ENCODE measurements at places on chromosomes 5 and 9. TPM values are rescaled to one million over a fixed set of nuclear protein-coding genes. Genes with fewer than 3 reads are reported as not detected.

DNA sequence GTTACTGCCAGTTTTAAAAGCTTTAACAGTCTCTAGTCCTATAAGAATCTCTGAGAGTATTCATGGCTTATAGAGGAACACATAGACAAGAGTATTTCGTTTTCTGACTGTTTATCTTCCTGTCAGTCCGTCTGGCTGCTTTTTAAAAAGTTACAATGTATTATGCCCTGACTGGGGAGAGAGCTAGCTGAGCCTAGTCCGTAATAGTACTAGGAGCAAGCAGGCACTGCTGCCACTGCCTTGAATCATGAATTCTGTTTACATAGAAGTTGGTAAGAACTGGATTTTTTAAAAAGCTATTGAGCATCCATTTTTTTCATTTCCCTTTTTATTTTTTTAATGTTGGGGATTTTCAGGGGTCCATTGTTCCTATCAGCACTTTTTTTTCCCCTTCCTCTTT lies 26.6 kb downstream of the XPA start:
- no peak for DNase-seq

GRCh38 chr9:76333964-76334363 lies 60.3 kb downstream of the RFK start:
- DNase-seq, result no peak

DNA sequence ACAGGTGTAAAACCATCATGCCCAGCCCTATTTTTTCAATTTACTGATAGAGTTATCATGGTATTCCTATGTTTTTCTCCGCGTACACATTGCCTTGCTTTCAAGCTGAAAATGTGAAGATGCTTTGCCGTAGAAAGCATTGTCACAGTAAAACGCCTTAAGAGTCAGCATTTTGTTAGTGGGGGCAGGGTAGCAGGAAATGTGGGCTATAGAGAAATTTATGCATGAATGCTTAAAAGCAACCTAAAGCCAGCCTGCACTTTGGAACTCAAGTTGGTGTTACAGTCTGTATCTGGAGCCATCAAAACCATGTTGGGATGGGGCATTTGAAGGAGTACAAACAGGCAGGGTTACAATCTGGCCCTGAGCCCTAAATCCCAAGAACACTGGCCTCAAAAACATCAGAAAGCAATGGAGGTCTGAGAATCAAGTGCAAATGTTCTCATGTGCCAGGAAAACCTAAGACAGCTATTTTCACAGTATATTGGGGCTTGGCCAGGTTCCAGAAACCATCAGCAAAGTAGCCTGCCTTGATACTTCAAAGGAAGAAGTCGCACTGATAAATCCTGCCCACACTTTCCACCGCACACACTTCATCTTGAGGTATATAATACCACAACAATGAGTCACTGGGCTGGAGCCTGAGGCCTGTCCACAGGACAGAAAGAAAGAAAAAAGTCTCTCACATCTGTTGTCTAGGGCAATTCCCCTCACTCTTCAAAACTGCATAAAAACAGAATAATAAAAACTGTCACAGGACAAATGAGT lies 313.8 kb downstream of the ENC1 start:
- no peak for DNase-seq

GLRA1 gene
- total RNA-seq, result 1.1 TPM

DNA sequence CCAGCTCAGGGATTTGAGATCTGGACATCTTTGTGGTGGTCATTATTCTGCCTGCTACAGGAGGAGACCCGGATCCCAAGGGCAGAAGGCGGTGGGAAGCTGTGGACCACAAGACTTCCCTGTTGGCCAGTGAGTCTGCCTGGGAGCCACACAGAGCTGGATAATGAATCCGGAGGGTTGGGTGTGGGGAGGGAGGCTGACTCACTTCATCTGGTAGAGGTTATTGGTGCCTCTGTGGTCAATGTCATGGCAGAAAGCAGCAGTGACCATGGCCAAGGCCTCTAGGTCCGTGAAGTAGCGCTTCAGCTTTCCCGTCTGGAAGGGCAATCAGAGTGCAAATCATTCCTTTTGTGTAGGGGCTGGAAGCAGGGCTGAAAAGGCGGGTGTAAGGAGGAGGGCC lies 58.5 kb downstream of the PDE6A start:
- no peak for DNase-seq

TICAM2 gene
- 2.0 TPM for total RNA-seq

DNA sequence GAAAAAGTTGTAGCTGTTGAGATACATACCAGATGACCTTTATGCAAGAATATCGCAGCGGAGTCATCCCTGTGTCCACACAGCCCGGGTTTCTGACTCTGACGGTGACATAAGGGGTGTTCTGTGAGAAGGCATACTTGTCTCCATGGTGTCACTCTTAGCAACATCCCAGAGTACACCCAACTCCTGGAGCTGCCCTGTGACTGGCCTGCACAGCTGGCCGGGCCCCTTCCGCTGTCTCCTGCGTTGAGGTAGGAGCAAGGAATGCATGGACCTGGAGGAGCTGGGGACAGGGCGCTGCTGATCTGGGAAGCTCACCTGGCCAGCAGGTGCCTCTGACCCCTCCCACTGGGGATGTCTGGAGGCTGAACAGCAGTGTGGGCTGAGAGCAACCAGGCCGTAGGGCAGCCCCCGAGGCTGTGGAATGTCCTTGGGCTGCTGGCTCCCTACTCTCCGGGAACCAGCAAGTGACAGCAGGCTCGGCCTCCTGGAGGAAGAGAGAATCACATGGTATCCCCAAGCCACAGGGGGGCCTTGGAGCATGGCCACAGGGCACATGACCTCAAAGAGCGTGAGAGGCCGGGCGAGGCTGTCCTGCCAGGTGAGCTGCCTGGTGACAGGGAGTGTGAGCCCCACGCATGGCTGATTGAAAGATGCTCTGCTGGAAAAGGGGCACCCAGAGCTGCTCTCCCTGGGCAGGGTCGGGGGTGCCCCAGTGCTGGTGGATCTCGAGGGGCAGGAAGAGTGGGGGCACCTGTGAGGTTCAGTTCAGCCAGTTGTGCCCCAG lies 113.4 kb downstream of the MRPL36 start:
- no peak for DNase-seq

SEMA6A gene
- 13.9 TPM for total RNA-seq

DNA sequence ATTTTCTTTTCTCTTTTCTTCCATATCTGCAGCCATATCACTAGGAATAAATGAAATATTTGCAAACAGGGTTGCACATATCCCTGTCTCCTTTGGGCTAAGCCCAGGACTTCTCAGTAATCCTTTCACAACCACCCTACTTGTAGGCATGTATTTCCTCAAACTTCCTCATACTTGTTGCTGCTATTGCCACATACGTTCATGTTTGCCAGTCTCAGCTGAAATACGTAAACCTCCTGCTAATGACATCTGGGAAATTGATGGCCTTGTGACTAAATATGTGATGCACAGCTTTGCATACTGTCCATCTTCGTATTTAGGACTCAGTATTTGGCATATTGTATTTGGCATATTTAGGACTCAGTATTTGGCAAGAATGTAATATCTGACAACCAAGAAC lies 224.6 kb downstream of the PLK2 start:
- DNase-seq, result no peak

CORO2A gene
- total RNA-seq, result 0.75 TPM

GRCh38 chr9:130681769-130682420 lies 11.7 kb upstream of the EXOSC2 start:
- DNase-seq, result peak; percentile 32

MGAT4B gene
- total RNA-seq, result 42.3 TPM

GRCh38 chr9:96493757-96494156 lies 43.8 kb downstream of the HABP4 start:
- no peak for DNase-seq

- DNase-seq, result no peak
Observed at GRCh38 chr5:82816926-82817325, 260.3 kb downstream of the TMEM167A start.

MED7 gene
- total RNA-seq, result 5.7 TPM

- DNase-seq, result no peak
Observed at GRCh38 chr5:122218778-122219177, 89.4 kb downstream of the ZNF474 start.

LCN9 gene
- total RNA-seq, result not detected

GRCh38 chr9:83508067-83508466 lies 30.1 kb downstream of the FRMD3 start:
- DNase-seq, result no peak

DNA sequence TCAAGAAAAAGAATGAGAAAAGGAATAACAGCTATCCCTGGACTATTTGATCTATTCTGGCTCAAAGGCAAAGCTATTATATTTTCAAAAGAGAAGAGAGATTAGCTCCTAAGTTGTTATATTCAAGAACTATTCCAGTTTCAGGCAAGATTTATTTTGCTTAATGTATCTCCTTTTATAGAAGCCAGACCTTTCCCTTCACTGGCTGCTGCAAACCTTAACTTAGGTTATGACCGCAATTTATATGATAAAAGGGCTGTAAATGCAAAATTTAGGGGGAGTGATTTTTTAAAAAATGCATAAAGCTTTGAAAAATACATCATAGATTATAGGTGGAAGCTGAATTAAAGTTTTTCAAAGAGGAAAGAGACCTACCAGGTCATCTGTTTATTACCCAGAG lies 97.8 kb downstream of the FBXL7 start:
- DNase-seq, result no peak

GRCh38 chr5:157024208-157024959 lies 34.5 kb downstream of the HAVCR1 start:
- DNase-seq, result no peak

GRCh38 chr9:28607843-28608242 lies 1034.6 kb upstream of the C9orf72 start:
- no peak for DNase-seq

- DNase-seq, result no peak
Observed at GRCh38 chr5:1504069-1504595, 19.6 kb downstream of the LPCAT1 start.

PCDHB5 gene
- total RNA-seq, result 5.4 TPM

GRCh38 chr9:38692707-38693106 lies 27.2 kb downstream of the FAM240B start:
- no peak for DNase-seq

- DNase-seq, result no peak
Observed at GRCh38 chr9:14441115-14441514, 127.2 kb upstream of the NFIB start.

DNA sequence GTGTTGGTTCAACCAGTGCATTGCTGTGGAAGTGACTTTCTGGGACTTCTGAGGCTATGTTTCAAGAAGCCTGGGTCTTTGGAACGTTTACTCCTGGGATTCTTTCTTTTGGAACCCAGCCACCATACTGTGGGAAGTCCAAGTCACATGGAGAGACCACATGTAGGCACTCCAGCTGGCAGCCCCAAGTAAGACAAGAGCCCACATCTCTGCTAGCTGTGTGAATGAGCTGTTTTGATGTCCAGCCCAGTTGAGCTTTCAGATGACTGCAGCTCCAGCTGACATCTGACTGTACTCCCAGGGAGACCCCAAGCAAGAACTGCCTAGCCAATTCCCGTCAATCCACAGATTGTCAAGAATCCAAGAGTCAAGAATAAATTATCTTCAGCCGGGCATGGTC lies 60.1 kb upstream of the SPATA31D4 start:
- DNase-seq, result no peak

IL13 gene
- total RNA-seq, result not detected

DNA sequence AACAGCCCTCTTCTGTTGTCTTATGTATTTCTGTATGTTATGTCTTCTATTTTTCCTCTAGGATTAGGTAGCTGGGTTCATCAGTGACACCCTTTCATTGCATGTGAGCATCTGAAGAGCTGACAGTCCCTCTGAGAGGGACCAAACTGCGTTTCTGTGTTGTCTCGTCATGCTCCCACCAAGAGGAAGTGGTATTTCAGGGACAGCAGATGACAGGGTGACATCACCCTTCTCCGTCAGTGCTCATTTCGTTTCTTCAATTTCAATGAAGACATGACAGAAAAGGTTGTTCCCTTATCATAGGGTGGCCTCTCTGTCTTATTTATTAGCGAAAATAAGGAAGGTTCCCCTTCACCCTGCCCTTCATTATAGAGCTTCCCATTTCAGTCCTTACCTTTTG lies 225.9 kb upstream of the NR4A3 start:
- DNase-seq, result no peak
